ENCODE measurements at places on chromosomes 16 and 17.

GRCh38 chr17:56125830-56126819 lies 27.1 kb upstream of the ANKFN1 start:
- peak; percentile 77 for DNase-seq

GRCh38 chr17:29557739-29558116 lies 9.1 kb downstream of the ABHD15 start:
- no peak for DNase-seq

GRCh38 chr16:86662195-86662594 lies 83.8 kb downstream of the FOXL1 start:
- DNase-seq: peak; percentile 63

GRCh38 chr17:43574348-43574747 lies 28.2 kb upstream of the ETV4 start:
- DNase-seq: no peak

DNA sequence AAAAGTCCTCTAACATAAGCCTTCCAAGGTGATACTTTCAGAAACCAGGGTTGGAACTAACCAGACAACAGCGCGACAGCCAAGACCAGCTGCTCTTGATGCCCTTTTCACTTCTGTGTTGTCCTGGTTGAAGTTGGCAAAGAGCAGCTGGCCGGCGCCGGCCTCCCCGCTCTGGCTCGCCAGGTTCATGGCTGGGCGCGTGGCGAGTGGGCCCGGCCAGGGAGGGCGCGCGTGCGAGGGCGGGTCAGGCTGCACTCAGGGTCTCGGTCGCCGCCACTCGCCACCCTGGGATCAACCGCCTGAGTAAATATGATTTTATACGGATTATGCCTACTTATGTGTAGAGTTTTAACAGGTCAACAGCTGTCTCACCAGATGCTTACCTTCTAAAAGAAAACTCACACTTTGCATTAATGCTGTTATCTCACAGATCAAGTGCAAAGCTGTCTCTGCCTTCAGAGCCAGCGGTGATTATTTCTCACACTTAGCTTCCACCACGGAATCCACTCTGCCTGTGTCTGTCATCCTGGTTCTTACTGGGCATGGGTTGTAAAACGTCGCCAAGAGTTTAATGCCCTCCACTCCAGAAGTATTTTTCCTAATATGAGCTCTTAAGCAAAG lies 13.5 kb downstream of the KCTD2 start:
- no peak for DNase-seq

DNA sequence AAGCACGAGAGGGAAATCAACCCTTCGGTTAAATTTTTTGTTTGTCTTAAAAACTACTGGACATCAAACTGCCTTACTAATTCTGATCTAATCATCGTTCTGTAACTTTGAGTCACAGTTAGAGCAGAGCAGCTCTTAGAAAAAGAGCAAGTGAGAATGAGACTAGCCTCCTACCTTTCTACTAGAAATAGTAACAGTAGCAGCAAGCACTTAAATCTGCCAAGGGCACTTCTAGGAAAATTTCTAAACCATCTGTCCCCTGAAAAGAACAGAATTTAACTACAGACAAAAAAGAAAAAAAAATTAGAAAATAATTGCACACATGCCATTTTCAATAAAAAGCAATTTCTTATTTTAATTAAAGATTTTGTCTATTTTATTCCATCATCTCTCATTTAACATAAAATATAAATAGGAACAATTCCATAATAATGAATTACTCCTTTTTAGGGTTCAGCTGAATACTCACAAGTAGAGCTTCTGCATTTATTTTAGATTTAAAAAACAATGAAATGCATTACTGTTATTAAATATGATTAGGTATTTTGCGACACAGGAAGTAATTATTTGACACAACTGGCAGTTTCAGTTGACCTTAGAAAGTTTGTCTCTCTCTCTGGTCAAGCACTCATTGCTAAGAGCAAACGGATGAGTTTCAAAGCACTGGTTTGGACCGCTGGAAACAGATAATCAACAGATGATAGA lies 250.8 kb upstream of the SOX9 start:
- no peak for DNase-seq

DNA sequence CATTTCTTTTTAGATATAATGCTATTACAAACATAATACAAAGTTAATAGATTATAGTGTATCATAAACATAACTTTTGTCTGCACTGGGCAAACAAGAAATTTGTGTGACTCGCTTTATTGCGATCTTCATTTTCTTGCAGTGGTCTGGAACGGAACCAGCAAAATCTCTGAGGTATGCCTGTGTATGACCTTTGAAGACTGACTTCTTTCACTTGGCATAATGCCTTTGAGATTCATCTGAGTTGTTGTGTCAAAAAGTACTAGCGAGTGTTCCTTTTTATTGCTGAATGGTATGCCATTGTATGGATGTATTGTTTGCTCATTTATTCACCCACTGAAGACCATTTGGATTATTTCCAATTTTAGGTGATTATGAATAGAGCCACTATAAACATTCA lies 69.2 kb downstream of the TANC2 start:
- DNase-seq: peak; percentile 81

DNA sequence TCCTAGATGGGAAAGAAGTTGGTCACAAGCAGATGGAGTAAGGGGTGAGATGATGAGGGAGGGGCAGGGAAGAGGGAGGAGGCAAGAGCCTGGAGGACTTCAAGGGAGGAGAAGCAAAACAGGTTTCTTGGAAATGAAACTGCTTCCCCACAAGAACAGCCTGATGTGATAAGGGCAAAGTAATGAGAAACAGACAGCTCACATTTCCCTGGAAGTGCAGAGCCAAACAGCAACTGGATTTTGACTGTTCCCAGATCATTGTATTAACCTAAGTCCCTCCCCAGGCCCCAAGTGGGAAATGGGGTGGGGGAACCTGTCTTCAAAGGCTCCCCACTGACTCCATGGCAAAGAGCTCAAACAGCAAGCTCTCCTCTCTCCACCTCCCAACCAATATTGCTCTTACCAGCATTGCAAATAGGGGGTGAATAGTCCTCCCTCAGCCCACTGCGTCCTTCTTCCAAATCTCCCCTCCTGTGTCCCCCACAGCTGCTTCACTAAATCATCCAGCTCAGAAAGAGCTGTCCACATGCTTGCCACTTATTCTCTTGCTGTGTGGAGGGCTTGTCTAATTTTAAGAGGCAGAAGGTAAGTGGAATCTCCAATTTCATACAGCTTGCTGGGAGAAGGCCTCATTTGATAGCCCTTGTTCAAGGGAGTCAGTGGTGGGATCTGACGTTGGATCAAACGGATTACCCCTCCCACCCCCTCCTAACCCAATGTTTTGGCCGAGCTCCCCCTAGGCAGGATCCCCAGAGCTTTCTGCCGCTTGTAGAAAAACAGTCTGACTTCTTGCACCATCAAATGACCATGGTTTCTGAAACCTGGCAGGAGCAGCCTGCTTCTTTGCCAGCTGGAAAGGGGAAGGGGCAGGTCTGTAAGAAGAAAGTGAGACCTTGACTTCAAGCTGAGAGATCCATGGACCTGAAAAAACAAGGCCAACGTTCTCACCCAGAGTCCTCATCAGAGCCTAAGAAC lies 56.3 kb upstream of the SMIM36 start:
- no peak for DNase-seq

GRCh38 chr16:85401370-85401916 lies 211.7 kb upstream of the GSE1 start:
- DNase-seq: no peak

DNA sequence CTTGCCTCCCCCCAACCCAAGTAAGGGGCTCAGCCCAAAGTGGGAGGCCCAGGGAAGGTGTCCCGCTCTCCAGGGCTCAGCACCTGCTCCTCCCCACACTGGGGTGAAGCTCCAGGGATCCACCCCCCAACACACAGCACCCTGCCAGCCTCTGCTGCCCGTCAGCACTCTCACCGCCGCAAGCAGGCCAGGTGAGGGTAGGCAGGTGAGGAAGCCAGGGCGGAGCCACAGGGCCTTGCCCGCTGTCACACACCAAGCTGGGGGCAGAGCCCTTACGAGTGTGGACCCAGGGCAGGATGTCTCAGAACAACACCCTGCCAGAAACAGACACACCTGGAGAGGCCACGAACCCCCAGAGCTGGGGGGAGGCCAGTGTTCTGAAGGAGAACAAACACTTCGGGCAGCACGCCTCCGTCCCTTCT lies 19.5 kb downstream of the PLLP start:
- no peak for DNase-seq

DNA sequence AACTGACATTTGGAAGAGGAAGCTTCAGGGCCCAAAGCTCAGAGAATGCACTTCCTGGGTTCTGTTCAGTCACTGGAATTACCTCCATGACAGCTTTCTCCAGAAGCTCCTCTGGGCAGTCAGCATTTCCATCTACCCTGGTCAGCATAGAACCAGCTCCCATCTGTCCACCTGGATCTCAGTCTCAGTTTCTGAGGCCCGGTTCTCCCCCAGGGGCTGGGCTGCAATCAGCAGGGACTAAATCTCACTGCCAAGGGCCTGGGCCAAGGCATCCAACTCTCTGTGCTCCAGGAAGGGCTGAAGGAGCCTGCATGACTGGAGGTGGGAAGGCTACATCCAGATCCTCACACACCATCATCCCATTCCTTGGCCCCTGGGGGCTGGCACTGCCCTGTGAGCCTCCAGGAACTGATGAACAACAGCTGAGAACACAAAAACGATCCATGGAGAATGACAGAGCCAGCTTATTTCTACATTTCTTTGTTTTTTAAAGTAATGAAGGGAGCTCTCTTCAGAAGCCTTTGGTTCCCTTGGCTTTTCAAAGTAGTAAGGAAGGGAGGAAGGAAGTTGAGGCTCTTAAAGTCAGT lies 66.3 kb upstream of the MRTFB start:
- no peak for DNase-seq

DNA sequence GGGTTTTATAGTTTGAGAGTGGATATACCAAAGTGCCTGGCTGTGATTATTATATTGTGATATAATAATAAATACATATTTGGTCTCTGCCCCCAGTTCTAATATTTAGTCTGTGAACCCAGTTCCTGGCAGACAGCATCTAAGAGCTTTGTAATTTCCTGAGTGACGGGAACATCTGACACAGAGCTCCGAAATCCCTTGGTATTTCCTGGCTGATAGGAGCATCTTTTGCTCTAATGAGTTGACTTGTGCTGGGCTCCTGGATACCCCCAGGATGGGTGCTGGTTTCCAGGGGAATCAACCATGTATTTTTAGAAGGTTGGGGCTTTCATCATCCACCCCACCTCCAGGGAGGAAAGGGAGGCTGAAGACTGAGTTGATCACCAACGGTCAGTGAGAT lies 187.3 kb downstream of the CDH13 start:
- peak; percentile 24 for DNase-seq

- peak; percentile 5 for DNase-seq
Measured at GRCh38 chr16:13298666-13299065, 397.3 kb downstream of the SHISA9 start.

GRCh38 chr16:12971241-12971640 lies 69.8 kb downstream of the SHISA9 start:
- DNase-seq: peak; percentile 33

DNA sequence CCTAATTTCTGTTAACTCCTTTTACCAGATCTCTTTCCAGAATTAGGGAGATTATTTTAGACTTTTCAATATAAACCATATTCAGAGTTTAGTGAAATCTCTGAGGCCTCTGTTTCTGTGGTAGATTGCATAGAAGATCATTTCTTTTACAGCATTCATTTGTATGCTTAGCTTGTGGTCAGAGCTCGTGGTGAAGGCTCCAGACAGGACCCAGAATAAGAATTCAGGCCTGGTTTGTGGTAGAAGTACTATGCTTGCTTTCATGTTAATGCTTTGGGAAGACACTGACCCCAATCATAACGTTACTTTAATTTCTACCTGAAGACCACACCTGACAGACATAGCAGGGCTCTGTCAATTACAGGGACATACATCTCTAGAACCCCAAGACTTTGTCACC lies 258.1 kb downstream of the FTO start:
- no peak for DNase-seq

DNA sequence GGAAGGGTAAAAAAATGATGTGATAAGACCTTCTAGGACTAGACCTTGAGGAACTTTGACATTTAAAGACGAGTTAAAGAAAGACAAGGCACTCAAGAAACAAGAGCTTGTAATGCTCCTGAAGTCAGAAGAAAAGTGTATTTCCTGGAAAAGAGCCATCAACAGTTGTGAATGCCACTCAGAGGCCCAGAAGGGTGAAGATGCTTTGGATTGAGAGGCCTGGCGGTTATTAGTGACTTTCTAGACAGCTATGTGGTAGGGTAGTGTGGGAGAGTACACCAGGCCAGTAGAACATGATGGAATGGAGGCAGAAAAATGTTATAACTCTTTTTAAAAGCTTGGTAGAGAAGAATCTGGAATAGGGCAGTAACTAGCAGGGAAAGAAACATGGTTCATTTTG lies 34.1 kb upstream of the ANKFN1 start:
- DNase-seq: no peak

GRCh38 chr16:29663016-29663806 lies at the start of gene SPN:
TSS of gene SPN (plus strand) at chr16:29663247. CDS start at chr16:29663729, 482 bp downstream.
- DNase-seq: no peak

- no peak for DNase-seq
Measured at GRCh38 chr16:24850289-24850938, 4.7 kb downstream of the SLC5A11 start.

DNA sequence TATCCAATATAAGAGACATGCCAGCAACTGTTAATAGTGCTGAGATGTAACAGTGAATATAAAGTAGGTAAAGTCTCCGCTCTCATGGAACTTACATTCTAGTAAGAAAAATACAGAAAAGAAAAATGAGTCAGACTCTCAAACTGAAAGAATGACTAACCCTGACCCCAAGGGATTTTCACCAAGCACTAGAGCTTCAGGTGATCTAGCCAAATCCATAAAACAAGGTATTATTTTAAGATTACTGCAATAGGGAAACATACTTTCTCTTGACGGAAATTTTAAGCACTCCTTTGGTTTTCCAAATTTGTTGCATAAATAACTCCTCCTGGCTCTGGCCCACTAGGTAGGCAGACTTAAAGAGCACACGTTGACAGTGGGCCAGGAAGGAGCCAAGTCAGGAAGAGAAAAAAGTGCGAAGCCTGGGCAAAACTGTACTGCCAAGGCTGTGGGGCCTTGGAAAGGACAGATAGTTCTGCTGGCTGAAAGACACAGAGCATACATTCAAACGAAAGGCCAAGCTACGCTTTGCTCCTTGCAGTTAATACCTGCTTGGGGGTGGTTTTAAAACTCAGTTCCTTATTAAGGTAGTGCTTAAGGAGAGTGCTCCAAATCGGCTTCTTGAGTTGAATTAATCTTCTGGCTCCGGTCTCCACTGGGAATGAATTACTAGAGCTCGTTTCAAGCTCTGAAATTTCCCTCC lies 1.4 kb downstream of the GOT2 start:
- peak; percentile 54 for DNase-seq

- no peak for DNase-seq
Measured at GRCh38 chr17:82419540-82419939, 1.2 kb upstream of the OGFOD3 start.

- no peak for DNase-seq
Measured at GRCh38 chr17:58279016-58279711, 1.6 kb downstream of the MPO start.

- DNase-seq: no peak
Measured at GRCh38 chr17:27091043-27091497, 202.8 kb upstream of the WSB1 start.
